ENCODE measurements at places on chromosomes 7 and 10. TPM values are rescaled to one million over a fixed set of nuclear protein-coding genes. Genes with fewer than 3 reads are reported as not detected.

The EFCAB10 gene
- not detected for total RNA-seq

The ELAPOR2 gene
- 17.9 TPM for total RNA-seq

The SORCS1 gene
- 3.8 TPM for total RNA-seq

The PTPRN2 gene
- 1.4 TPM for total RNA-seq

The CRTAC1 gene
- 7.9 TPM for total RNA-seq

The BICC1 gene
- total RNA-seq, result 46.8 TPM

GRCh38 chr10:133044401-133044811, 43.3 kb upstream of the ADGRA1 start:
- no peaks in the 10 kb centered on the region for H3K36me3 ChIP-seq
- H3K27me3 ChIP-seq, result no peaks in the 10 kb centered on the region
- no peak for DNase-seq
- no peak overlapping the region for H3K27ac ChIP-seq

DNA sequence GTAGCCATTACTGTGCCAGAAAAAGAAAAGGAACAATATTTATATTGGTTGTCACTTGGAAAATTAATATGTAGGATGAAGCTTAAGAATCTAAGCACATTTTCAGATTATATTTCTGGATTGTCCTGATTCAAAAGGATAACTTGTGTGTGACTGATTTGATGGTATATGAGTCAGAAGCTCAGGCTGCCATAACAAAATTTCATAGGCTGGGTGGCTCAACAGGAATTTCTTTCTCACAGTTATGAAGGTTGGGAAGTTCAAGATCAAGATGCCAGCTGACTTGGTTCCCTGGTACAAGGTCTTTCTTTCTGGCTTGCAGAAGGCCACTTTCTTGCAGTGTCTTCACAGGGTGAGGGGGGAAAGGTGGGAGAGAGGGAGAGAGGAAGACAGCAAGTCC, 108.5 kb downstream of the ST7 start:
- no peak overlapping the region for H3K4me3 ChIP-seq
- H3K27ac ChIP-seq, result no peak overlapping the region
- no peaks in the 10 kb centered on the region for H3K36me3 ChIP-seq
- no peak for DNase-seq
- H3K4me1 ChIP-seq, result no peaks in the 10 kb centered on the region

- DNase-seq, result no peak
Measured at GRCh38 chr10:59907918-59908807, 1.8 kb upstream of the CCDC6 start.

GRCh38 chr10:30861976-30862375, 169.7 kb downstream of the ZNF438 start:
- H3K27me3 ChIP-seq, result no peaks in the 10 kb centered on the region
- no peak overlapping the region for H3K27ac ChIP-seq
- H3K36me3 ChIP-seq, result no peaks in the 10 kb centered on the region
- no peak for DNase-seq
- peaks cover 1% of the 10 kb centered on the region for H3K4me1 ChIP-seq

DNA sequence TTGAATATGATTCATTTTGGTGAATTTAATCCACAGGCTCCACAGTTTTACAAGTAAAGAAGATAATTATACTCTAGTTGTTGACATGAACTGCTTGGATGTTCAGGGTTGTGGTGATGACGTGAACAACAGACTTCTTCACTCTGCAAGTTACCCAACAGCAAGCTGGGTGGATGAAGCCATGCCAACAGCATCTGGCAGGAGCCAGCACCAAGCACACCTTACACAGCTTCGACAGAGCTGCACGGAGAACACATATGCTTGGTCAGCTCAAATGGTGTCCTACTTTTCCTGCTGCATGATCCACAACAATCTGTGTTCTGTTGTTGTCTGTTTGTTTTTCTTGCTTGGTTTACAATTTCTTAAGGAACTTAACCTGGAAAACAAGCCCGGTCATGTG, 9.8 kb downstream of the NOD1 start:
- H3K36me3 ChIP-seq, result no peaks in the 10 kb centered on the region
- no peaks in the 10 kb centered on the region for H3K27me3 ChIP-seq
- H3K4me3 ChIP-seq, result no peak overlapping the region
- DNase-seq, result no peak
- no peak overlapping the region for H3K27ac ChIP-seq

DNA sequence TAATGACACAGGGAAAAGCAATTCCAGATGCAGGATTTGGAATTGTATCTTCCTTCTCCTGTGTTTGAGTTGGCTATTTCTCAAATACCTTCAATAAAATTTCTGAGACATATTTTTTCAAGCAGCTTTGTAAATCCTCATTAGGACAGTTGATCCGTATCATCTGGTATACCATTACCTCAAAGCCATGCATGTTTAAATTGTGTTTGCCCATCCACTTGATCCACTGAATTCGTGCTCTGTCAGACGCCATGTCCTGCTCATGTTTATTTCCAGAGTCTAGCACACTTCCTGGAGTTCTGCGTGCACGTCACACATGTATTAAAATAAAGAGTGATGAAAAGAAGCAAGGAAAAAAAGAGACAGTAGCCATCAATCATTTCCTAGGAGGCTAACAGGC, 141.8 kb upstream of the CDC14C start:
- H3K36me3 ChIP-seq, result no peaks in the 10 kb centered on the region
- no peaks in the 10 kb centered on the region for H3K27me3 ChIP-seq
- DNase-seq, result no peak
- no peaks in the 10 kb centered on the region for H3K4me1 ChIP-seq
- H3K4me3 ChIP-seq, result no peak overlapping the region

GRCh38 chr7:27277628-27278027, 35.0 kb downstream of the EVX1 start:
- H3K4me1 ChIP-seq, result no peaks in the 10 kb centered on the region
- H3K4me3 ChIP-seq, result no peak overlapping the region
- H3K27ac ChIP-seq, result no peak overlapping the region
- no peak for DNase-seq

DNA sequence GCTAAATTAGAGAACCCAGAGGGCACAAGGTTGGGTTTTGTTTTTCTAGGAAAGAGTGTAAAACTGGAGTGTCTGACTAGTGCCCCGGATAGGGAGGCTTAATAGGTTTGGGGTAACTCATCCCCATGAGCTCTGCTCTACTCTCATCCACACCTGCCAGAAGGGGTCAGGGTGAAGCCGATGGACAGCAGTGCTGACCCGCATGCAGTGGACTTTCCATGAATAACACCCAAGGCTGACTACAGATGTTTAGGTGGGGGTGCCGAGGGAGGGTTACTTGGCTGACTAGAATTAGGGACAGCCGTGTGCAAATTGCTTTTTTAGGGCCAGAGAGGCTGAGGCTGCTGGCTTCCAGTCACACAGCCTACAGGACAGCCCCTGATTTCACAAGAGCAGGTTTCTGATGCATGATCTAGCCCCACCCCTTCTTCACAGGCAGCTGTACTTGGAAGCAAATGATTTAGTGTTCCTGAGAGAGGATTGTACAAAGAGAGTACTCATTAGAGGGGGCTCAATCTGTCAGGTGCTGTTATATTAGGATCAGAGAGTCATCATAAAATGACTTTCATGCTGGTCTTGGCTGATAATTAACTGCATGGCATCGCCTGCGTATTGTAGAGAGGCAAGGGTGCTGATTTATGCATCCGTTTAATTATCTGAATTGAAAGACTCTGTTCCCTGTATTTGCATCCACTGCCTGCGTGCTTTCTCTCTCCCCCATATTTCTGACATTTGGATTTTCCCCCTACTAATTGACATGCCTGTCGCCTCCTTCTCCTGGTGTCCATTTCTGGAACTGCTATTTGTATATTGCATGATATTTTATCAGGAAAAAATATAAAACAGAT, 9.5 kb downstream of the INHBA start:
- peak; percentile 55 for DNase-seq
- no peak overlapping the region for H3K27ac ChIP-seq
- peaks cover 11% of the 10 kb centered on the region for H3K4me1 ChIP-seq
- no peaks in the 10 kb centered on the region for H3K27me3 ChIP-seq
- H3K36me3 ChIP-seq, result peaks cover 8% of the 10 kb centered on the region
- no peak overlapping the region for H3K4me3 ChIP-seq

- no peaks in the 10 kb centered on the region for H3K4me1 ChIP-seq
- no peaks in the 10 kb centered on the region for H3K36me3 ChIP-seq
- no peak overlapping the region for H3K27ac ChIP-seq
Measured at GRCh38 chr10:48442090-48442808, 135.8 kb downstream of the MAPK8 start.

DNA sequence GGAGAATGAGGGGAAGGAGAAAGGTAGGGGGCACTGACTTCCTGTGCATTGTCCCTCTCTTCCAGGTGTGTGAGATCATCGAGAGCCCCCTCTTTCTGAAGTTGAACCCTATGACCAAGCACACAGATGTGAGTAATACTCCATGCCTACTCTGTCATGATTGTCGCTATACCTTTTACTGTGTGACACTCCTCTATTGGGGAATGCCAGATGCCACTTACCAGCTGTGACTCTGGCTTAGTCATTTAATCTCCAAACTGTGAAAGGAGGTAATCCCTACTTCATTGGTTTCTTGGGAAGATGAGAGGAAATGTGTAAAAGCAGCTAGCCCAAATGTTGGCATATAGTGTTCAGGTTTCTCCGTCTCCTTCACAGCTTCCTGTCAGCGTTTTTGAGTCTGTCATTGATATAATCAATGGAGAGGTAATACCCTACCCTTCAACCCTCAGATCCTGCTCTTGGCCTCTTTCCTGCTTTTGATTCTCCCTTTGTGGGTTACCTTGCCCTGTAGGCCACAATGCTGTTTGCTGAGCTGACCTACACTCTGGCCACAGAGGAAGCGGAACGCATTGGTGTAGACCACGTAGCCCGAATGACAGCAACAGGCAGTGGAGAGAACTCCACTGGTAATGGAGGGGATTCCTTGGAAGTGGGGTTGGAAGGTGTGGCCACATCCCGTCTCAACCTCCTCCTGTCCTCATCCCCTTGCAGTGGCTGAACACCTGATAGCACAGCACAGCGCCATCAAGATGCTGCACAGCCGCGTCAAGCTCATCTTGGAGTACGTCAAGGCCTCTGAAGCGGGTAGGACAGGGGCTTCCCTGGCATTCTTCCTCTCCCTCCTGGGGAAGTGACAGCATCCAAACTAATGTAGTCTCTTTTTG, 2.0 kb downstream of the COPS6 start:
- H3K27me3 ChIP-seq, result no peaks in the 10 kb centered on the region
- no peak overlapping the region for H3K4me3 ChIP-seq
- no peak for DNase-seq
- peaks cover 8% of the 10 kb centered on the region for H3K36me3 ChIP-seq
- H3K27ac ChIP-seq, result no peak overlapping the region

DNA sequence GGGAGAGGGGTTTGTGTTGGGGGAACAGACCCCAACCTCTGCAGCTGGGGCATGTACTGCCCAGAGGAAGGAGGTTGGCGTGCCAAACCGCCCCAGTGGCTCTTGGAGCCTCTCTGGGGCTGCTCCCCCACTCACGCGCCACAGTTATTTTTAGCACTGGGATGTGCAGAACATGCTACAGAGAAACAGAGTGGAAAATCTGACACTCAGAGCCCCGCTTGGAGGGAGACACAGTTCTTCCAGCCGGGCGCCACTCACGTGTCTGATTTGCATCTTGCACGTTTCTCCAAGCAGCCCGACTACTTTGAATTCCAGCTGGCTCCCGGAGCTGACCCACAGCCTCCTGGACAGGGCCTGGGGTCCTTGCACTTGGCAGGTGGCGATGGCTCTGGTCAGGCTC, 182.0 kb downstream of the RPS24 start:
- no peaks in the 10 kb centered on the region for H3K27me3 ChIP-seq
- peak; percentile 91 for DNase-seq
- no peak overlapping the region for H3K27ac ChIP-seq
- no peaks in the 10 kb centered on the region for H3K4me1 ChIP-seq
- no peaks in the 10 kb centered on the region for H3K36me3 ChIP-seq

- no peak for DNase-seq
- no peaks in the 10 kb centered on the region for H3K27me3 ChIP-seq
- no peaks in the 10 kb centered on the region for H3K4me1 ChIP-seq
- peak overlapping the region; percentile 64 for H3K4me3 ChIP-seq
- peak overlapping the region; percentile 3 for H3K27ac ChIP-seq
Measured at GRCh38 chr10:68526634-68527307, 552 bp downstream of the SLC25A16 start.

DNA sequence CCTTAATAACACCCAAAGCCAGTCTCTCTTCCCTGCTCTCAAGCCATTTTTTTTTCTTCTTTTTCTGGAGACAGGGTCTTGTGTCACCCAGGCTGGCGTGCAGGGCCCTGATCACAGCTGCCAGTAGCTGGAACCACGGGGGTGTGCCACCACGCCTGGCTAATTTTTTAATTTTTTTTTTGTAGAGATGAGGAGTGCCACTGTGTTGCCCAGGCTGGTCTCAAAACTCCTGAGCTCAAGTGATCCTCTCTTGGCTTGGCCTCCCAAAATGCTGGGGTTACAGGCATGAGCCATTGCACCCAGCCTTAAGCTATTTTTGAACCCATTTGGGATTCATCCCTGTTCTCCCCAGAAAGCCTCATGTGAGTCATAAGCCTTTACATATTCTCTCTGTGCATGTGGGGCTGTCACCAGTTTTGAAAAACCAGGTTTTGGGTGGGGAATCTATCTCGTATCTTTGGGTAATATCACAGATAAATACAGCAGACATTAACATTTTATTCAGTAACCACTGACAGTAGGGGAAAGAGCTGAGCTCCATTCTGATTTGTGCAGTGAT, 15.5 kb downstream of the ZNF487 start:
- peaks cover 2% of the 10 kb centered on the region for H3K4me1 ChIP-seq
- no peak for DNase-seq
- H3K36me3 ChIP-seq, result no peaks in the 10 kb centered on the region
- H3K27ac ChIP-seq, result no peak overlapping the region
- H3K27me3 ChIP-seq, result no peaks in the 10 kb centered on the region

- no peaks in the 10 kb centered on the region for H3K36me3 ChIP-seq
- H3K27me3 ChIP-seq, result no peaks in the 10 kb centered on the region
- no peak overlapping the region for H3K4me3 ChIP-seq
Measured at GRCh38 chr7:14016950-14017349, 27.5 kb upstream of the ETV1 start.

- no peaks in the 10 kb centered on the region for H3K4me1 ChIP-seq
- H3K36me3 ChIP-seq, result no peaks in the 10 kb centered on the region
- no peaks in the 10 kb centered on the region for H3K27me3 ChIP-seq
- no peak overlapping the region for H3K4me3 ChIP-seq
Measured at GRCh38 chr7:29847916-29848315, 41.6 kb downstream of the WIPF3 start.

DNA sequence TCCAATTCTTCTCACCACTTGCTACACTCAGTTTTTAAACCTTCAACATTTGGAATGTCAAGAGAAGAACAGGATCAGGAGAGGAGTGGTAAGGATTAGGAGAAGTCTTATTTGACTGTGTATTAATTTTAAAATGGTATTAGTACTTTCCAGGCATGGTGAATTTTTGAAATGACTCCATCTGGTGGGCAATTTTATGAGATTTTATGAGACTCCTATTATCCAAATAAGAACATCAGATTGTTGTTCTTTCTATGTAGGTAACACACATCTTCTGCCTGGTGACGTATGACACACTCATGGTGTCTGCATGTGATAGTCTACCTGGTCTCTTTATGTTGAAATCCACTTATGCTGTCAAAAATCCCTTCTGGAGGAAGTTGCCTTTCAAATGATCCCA, 51.0 kb downstream of the SLC13A1 start:
- H3K27me3 ChIP-seq, result no peaks in the 10 kb centered on the region
- DNase-seq, result no peak
- H3K4me3 ChIP-seq, result no peak overlapping the region
- H3K36me3 ChIP-seq, result no peaks in the 10 kb centered on the region
- no peak overlapping the region for H3K27ac ChIP-seq
- no peaks in the 10 kb centered on the region for H3K4me1 ChIP-seq

All from aorta (tissue), 5 donors.